ENCODE measurements at places on chromosomes 2 and 18. TPM values are rescaled to one million over a fixed set of nuclear protein-coding genes. Genes with fewer than 3 reads are reported as not detected.

Gene MAL
- 263 TPM for polyA plus RNA-seq

Gene MYCN
- polyA plus RNA-seq: 34.9 TPM

Gene ABCG8
- 0.88 TPM for polyA plus RNA-seq

Gene CCDC150
- polyA plus RNA-seq: 33.5 TPM

Gene TRIM43
- polyA plus RNA-seq: 0.62 TPM

Gene TEKT4
- 0.20 TPM for polyA plus RNA-seq

Gene OXER1
- polyA plus RNA-seq: 12.0 TPM

Gene ZC3H8
- polyA plus RNA-seq: 28.7 TPM

Gene UGT1A8
- not detected for polyA plus RNA-seq

Gene TCF23
- polyA plus RNA-seq: 0.50 TPM

Gene DSC1
- polyA plus RNA-seq: 2.9 TPM

Gene GPR35
- polyA plus RNA-seq: 2.9 TPM

Gene SCN3A
- 0.60 TPM for polyA plus RNA-seq

Gene CABYR
- polyA plus RNA-seq: 13.0 TPM
